ENCODE measurements at places on chromosomes 12 and 14. TPM values are rescaled to one million over a fixed set of nuclear protein-coding genes. Genes with fewer than 3 reads are reported as not detected.

- peak; percentile 60 for DNase-seq
Measured at GRCh38 chr14:89842837-89843236, 111.7 kb downstream of the EFCAB11 start.

DNA sequence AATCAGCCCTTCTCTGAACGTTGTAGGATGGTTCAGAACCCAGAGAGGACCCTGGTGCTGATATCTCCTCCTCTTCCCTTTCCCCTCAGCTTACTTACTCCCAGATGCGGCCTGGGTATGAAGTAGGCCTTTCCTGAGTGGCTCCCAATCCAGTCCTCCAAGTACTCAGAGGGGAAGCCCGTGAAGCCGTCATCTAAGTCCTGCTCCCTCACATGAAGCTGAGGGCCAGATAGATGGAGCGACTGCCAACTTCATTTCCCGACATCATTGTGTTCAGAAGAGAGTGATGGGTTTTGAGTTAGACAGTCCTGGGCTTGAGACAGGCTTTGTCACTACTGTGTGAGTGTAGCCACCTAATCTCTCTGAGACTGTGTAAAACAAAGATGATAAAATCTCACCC is 2.7 kb downstream of the APOLD1 start:
- no peak for DNase-seq

- DNase-seq = no peak
Measured at GRCh38 chr12:98885778-98886177, 240.7 kb downstream of the APAF1 start.

GRCh38 chr12:31444736-31445135 is 118.8 kb upstream of the SINHCAF start:
- DNase-seq = no peak

GRCh38 chr12:128779901-128780300 is 43.9 kb downstream of the SLC15A4 start:
- DNase-seq = no peak

GRCh38 chr12:26493656-26494055 is 298.3 kb downstream of the SSPN start:
- no peak for DNase-seq

- DNase-seq = no peak
Measured at GRCh38 chr12:71141378-71141926, 16.3 kb downstream of the TSPAN8 start.

- no peak for DNase-seq
Measured at GRCh38 chr12:12922191-12922616, 29.8 kb downstream of the GPRC5D start.

- DNase-seq = peak; percentile 48
Measured at GRCh38 chr12:120257041-120257821, 8.3 kb downstream of the PXN start.

- DNase-seq = no peak
Measured at GRCh38 chr12:7750350-7750749, 3.2 kb upstream of the CLEC4C start.

GRCh38 chr12:131152587-131152986 is 198.9 kb downstream of the ADGRD1 start:
- no peak for DNase-seq

- DNase-seq = no peak
Measured at GRCh38 chr14:25887251-25887878, 710.5 kb downstream of the NOVA1 start.

- DNase-seq = no peak
Measured at GRCh38 chr12:29741342-29742241, 42.1 kb downstream of the TMTC1 start.

GRCh38 chr12:2449586-2449985 is 345.2 kb upstream of the FKBP4 start:
- DNase-seq = no peak

GRCh38 chr12:26229910-26230309 is 34.5 kb downstream of the SSPN start:
- DNase-seq = no peak

DNA sequence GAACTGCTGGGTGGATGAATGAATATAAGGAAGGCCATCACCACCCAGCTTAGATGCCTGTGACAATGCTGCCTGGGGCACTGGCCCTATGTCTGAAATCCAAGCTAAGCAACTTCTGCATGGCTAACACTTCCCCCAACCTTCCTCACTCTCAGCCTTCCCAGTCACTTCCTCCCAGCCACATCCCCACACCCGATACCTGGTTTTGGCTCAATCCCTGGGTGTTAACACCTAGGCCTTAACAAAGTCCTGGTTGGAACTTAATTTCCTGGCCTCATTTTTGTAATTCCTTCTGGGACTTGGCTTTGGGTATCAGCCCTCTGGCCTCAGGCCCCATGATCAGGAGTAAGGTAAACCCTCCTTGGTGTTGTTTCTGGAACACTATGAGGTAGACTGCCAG is 110.0 kb downstream of the EFCAB11 start:
- no peak for DNase-seq

- no peak for DNase-seq
Measured at GRCh38 chr14:106174206-106174605, 647.8 kb downstream of the TMEM121 start.

- DNase-seq = no peak
Measured at GRCh38 chr12:52899338-52900035, 5.4 kb downstream of the KRT8 start.

DNA sequence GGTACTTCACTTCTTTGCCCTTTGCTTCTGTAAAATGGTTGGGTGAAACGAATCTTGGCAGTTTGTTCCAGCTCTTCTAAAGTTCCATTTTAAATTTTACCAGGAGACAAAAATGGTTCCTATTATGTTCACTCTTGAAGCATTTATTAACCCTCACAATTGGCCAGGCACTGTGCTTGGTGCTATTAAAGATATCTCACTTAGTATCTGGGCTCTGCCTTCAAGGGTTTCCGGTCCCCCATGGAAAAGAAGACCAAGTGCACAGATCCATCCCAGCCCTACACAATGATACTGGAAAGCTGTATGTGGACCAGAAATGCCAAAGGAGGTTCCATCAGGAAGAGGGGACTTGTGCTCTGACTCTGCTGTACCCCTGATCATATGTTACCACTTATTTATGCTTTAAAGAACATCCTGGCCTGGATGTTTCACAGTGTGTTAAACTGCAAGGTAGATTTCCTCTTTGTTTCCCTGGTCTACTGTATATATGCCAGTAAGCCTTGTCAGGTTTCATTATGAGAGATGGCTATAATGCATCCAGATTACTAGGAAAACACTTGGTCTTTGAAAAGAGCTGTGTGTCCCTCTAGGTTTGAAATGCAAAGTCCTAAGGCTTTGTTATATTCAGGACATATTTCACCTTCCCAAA is 154.8 kb downstream of the PRKCH start:
- no peak for DNase-seq

- DNase-seq = no peak
Measured at GRCh38 chr12:106141452-106141851, 2.7 kb upstream of the NUAK1 start.

- no peak for DNase-seq
Measured at GRCh38 chr12:63870838-63871237, 26.3 kb downstream of the SRGAP1 start.

DNA sequence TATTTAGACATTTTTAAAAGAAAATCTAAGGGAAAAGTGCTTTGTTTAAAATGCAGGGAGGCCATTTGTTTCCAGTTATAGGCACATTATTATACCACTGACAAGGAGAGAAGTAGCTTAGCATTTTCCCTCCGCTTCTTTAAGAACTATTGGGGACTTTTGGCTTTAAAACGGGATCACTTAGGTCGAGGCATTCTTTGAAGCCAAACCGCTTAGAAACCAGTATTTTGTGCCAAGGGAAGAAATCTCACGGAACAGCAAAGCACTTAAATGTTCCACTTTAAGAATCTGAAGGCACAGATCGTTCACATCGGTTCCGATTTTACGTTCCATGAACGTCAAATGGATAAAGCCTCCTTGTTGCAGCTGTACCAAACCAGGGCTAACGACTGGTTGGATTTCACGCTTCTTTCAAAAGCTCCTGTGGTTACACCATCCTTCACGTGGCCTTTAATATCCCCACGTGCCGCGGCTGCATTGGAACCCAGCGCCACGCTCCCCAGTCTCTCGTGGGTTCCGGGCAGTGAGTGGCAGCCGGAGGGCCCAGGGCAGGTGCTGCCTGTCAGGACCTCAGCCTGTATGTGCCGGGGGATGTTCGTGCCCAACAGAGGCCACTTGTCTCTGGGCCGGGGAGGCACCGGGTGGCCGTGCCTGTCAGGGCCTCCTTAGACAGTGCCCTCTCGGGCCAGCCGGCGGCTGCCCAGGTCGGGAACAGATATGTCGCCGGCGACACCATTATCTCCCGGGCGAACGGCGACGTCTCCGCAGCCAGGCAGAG is 195.4 kb downstream of the KIF26A start:
- no peak for DNase-seq

DNA sequence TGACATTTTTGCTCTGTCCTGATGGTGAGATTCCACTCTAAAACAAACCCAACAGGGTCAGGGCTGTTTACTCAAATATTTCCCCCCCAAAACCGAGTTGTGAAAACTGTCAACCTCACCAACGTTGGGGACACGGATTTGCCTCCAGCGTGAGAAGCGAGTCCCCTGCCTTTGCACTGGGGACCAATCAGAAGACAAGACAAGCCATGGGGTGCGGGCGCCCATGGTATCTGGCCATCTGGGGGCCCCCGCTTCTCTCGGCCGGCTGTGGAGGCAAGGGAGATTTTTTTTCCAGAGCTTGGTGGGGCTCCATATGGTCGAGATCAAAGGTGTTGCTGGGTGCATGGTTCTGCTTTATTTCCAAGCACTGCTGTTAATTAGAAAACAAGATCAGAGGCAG is 272.1 kb downstream of the BCL11B start:
- no peak for DNase-seq

GRCh38 chr14:50006141-50006540 is 110.2 kb downstream of the VCPKMT start:
- DNase-seq = no peak

DNA sequence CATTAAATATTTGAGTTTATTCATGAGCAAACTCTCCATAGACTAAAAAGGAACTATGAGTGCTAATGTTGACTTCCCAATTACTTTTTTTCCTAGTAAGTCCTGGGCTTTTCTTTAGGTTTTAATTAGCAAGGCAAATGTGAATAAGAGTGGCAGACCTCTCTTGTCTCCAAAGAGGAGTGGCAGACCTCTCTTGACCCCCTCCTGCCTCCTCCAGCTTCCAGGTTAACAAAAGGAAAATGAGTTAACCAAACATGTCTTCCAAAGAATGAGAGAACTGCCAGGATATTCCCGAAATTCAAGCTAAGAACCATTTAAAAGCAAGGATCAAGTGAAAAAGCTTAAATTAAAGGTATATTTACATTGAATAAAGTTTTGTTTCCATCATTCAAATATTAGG is 253.2 kb downstream of the MDGA2 start:
- no peak for DNase-seq

DNA sequence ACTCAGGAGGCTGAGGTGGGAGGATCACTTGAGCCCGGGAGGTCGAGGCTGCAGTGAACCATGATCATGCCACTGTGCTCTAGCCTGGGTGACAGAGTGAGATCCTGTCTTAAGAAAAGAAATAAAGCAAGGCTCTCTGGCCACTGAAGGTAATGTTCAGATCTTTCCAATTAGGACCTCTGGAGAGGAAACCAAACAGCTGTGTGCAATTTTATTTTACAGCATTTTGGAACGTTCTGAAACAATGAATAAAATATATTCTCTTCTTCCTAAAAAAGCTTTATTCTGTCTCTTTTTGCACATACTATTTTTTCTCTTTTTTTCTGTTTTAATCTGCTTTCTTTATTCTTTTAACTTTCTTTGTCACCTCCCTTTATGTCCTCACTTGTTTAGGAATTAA is 5.0 kb upstream of the YBX3 start:
- no peak for DNase-seq

DNA sequence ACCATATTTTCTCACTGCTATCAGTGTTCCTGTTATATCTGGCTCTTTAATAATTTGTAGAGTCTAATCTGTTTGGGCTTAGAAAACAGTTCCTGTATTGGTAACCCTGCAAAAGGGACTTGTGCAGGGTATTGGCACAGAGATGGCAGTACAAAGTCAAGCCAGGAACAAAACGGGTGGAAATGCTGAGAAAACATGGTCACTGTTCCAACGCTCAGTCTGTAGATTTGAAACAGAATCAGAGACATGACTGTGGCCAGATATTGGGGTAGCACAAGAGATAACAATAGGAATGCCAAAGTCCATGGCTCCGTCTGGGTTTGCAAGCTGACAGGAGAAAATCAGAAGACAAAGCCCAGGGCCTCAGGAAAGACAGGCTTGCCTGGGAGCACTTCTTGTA is 290.7 kb upstream of the PDE3A start:
- no peak for DNase-seq

GRCh38 chr12:42640391-42640790 is 50.8 kb upstream of the PRICKLE1 start:
- DNase-seq = no peak

DNA sequence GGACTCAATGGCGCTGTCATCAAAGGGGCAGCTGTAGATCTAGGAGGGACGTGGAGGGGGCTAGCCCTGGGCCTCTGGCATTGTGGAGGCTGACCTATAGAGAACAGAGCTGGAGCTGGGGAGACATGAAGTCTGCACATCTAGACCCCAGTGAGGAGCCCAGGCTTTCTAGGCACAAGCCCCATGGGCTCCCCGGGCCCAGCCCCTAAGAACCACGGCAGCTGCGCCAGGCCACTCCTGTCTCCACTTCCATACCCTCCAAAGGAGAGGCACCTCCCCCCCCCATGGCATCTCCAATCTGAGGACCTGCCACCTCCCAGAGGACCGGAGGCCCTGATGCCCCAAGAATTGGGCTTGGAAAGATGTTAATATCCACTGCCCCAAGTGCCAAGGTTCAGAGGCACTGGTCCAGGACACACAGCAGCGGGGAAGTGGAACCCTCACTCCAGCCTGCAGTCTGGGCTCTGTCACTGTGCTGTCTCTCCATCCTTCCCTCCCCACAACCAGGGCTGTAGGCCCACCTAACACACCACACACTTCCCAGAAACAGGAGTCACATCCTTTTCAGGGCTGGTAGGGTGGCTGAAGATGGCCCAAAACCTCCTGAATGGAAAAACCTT is 4.5 kb downstream of the ANKRD9 start:
- peak; percentile 5 for DNase-seq

DNA sequence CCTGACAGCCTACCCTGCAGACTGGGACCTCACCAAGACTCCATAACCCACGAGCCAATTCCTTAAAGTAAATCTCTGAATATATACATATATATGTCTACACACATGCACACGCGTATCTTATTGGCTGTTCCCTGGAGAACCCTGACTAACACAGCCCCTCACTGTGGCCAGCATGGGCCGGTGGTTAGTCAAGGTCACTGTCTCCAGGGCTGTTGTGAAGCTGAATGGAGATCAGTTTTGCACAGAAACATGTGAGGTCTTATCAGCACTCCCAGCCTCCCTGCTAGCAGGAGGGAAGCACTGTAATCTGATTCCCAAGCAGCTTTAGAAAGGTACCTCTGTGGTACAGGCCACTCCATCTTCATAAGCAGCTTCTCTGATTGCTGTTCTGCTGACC is 46.6 kb upstream of the PLEKHG6 start:
- no peak for DNase-seq

GLT8D2 gene
- polyA plus RNA-seq = 24.4 TPM

EIF2S3B gene
- not detected for polyA plus RNA-seq

FBXW8 gene
- polyA plus RNA-seq = 17.0 TPM

NRL gene
- 3.3 TPM for polyA plus RNA-seq

AGAP2 gene
- 0.04 TPM for polyA plus RNA-seq

LHX5 gene
- not detected for polyA plus RNA-seq

SLC5A8 gene
- not detected for polyA plus RNA-seq

TUBA1C gene
- polyA plus RNA-seq = 252 TPM

All from hepatocyte (in vitro differentiated cells).